ENCODE measurements at places on chromosomes 16 and 17. TPM values are rescaled to one million over a fixed set of nuclear protein-coding genes. Genes with fewer than 3 reads are reported as not detected.

GRCh38 chr16:63982741-63983140, 1139.1 kb downstream of the CDH11 start:
- no peak for DNase-seq

The MAP2K6 gene
- 6.7 TPM for polyA plus RNA-seq

DNA sequence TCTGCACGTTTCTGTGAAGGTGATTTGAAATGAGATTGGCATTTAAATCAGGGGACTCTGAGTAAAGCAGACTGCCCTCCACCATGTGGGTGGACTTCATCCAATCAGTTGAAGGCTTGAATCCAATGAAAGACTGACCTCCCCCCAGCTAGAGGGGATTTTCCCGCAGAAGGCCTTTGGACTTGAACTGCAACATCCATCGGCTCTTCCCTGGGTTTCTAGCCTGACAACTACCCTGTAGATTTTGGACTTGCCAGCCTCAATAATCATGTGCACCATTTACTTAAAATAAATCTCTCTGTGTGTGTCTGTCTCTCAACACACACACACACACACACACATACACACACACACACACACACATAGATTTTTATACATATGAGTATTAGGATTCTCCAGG, 23.9 kb upstream of the CNEP1R1 start:
- no peak for DNase-seq

DNA sequence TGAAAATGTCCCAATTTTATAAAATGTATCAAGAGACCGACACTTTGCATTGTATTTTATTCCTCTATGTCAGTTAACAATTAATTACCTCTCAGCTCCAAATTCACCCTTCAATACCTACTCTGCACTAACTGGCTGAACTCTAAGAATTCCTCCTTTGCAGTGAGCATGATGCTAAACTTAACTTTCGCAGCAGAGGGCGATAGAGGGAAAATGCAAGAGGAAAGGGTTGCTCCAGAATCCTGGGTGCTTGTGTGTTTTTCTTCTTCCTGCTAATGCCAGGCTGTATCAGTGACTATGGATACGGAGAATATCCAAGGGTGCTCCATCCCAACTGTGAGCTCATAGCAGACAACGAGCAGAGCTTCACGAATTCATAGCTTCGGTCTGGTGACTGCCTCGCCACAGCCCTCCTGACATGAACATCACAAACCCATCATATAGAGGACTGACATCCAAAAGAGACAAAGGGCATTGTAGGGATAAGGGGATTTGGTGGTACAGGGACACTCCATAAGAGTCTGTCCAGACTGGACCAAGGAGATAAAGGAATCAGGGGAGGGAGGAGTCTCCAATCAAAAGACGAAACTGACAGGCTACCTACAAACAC, 172.9 kb downstream of the STX8 start:
- DNase-seq = no peak

The ALOX12B gene
- 0.16 TPM for polyA plus RNA-seq

- no peak for DNase-seq
Measured at GRCh38 chr16:50538411-50539052, 9.7 kb upstream of the NKD1 start.

The TBC1D3C gene
- 0.19 TPM for polyA plus RNA-seq

DNA sequence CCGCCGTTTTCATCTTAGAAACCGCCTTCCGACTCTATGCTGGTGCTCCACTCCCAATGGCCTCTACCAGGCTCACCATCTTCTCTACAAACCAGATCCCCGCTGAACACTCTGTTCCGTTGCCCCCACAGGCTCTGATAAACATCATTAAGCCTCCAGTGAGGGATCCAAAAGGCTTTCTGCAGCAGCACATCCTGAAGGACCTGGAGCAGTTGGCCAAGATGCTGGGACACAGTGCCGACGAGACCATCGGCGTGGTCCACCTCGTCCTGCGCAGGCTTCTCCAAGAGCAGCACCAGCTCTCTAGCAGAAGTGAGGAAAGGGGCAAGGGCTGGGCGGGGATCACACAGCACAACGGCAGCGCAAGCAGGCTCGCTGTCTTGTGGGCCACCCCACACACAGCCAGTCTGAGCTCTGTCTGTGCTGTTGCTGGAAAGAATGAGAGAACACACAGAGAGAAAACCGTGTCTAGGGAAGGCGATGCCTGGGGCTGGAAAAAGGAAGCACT, 33.5 kb upstream of the ENDOV start:
- DNase-seq = no peak

DNA sequence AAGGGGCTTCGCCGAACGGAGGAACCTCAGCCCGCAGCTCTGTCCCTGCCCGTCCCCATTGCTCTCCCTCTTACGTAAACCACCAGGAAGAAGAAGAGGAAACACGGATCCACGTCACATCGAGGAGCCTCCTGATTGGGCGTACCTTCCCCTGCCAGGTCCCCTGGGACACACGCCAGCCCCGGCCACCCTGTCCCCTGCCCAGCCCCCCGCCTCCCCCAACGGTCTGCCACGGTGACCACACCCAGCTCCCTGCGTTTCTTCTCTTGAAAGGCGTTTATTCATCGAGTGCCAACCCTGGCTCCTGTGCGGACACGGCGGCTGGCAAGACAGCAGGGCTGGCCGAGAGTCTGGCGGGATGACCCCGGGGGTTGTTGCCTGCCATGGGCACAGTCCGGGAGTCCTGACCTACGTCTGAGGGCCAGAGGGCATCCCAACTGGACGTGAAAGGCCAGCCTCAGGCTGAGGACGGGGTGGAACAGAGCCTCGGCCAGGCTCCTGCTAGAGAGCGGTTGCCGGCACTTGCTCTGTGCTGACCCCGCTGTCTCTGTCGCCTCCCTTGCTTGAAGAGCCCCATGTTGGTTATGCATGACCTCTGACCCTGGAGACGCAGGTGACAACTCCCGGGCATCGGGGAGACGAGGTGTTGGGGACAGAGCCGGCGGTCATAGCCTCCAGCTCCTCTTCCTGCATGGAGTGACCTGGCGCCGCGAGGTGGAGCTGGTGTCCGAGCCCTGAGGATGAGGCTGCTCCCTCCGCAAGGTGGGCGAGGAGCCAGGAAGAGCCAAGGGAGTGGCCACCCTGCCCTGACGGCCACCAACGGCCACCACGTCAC, 40.5 kb upstream of the ACSF3 start:
- peak; percentile 16 for DNase-seq

The SLC6A2 gene
- polyA plus RNA-seq = 0.52 TPM

The SEZ6L2 gene
- polyA plus RNA-seq = 38.8 TPM

DNA sequence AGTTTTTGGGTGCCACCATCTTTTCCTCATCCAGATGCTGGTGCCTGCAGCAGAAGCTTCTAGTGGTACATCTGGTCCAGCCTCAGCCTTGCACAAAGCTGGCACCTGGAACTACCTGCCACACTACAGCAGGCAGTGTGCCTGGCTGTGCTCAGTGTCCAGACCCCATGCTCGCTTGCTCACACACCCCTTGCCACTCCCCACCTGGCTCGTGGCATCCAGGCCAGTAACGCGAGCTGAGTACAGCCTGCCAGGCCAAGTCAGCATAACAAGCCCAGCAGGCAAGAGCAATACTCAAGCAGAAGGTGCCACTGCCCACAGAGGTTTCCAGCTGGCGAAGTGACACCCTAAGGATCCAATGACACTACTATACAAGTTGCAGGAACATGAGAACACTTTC, 29.7 kb upstream of the KIF2B start:
- DNase-seq = no peak

- no peak for DNase-seq
Measured at GRCh38 chr17:77124192-77124889, 16.4 kb upstream of the SEC14L1 start.

The CACNA1G gene
- 0.02 TPM for polyA plus RNA-seq

- DNase-seq = no peak
Measured at GRCh38 chr16:82055117-82055516, 20.1 kb downstream of the HSD17B2 start.

- DNase-seq = no peak
Measured at GRCh38 chr17:9232155-9232475, 210.8 kb downstream of the NTN1 start.

The GDPD3 gene
- 7.4 TPM for polyA plus RNA-seq

DNA sequence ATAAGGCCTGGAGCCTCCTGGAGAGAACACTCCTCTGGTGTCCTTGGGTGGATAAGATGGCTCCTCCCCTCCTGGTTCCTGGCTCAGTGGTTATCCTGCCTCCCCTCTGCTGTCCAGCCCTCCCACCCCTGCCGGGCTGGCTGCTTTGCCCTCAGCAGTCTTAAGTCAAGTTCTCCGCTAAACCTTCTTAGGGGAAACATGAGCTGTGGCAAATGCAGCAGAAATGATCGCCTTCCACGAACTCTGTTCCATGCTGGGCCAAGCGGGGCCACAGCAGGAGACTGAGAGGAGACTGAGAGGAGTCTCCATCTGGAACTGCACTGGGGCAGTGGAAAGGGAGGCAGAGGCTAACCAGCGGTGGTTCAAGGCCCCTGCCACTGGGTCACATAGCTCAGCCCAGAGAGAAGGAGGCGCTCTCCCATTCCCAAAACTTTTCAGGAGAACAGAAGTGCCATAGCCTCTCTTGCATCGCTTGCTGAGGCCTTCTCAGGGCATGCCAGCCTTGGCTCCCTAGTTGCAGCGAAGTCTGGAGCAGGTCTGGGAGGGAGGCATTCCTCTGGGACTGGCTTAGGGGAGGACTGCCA, 26.9 kb downstream of the TNS4 start:
- DNase-seq = no peak

DNA sequence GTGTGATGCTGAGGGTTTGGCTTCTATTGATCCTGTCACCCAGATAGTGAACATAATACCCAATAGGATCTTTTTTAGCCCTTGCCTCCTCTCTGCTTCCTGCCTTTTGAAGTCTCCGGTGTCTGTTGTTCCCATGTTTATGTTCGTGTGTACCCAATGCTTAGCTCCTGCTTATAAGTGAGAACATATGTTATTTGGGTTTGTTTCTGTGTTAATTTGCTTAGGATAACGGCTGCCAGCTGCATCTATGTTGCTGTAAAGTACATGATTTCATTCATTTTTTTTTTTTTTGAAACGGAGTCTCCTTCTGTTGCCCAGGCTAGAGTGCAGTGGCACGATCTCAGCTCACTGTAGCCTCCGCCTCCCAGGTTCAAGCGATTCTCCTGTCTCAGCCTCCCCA, 23.0 kb downstream of the DUS2 start:
- no peak for DNase-seq

GRCh38 chr17:13638855-13639458, 37.2 kb upstream of the HS3ST3A1 start:
- DNase-seq = peak; percentile 65

DNA sequence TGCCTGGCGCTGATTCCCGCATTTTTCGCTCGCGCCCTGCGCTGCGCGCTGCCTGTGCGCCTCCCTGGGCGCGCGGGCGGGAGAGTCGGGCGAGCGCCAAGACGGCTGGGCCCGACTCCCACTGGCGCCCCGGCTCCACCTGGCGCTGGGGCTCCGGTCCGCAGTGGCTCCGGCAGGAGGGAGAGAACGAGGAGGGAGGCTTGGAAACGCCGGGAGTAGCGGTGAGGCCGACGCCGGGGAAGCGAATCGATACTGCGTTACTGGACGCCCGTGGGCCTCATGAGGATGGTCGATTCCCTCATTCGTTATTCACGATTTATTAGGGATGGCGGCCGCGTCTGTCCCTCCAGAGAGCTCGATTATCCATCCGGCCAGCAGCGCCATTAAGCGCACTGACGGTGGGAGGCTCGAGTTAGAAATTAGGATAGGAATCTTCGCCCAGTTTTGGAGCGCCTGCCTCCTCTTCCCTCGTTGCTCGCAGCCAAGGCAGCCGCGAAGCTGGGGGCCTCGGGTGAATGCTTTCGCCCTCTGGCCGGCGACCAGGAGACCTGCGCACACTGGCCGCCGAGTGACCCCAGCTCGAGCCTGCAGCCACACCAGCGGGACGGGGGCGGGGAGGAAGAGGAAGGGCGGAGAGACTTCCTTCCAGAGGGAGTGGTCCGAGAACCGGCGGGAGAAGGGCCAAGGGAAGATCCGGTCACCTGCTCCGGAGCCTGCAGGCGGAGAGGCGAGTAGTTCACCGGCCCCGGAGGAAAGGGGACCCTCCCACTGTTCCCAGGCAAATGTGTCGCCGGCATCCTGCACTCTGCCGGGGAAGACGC, 1.3 kb upstream of the PCGF2 start:
- DNase-seq = peak; percentile 79

GRCh38 chr16:9845661-9846361, 336.4 kb downstream of the GRIN2A start:
- no peak for DNase-seq

DNA sequence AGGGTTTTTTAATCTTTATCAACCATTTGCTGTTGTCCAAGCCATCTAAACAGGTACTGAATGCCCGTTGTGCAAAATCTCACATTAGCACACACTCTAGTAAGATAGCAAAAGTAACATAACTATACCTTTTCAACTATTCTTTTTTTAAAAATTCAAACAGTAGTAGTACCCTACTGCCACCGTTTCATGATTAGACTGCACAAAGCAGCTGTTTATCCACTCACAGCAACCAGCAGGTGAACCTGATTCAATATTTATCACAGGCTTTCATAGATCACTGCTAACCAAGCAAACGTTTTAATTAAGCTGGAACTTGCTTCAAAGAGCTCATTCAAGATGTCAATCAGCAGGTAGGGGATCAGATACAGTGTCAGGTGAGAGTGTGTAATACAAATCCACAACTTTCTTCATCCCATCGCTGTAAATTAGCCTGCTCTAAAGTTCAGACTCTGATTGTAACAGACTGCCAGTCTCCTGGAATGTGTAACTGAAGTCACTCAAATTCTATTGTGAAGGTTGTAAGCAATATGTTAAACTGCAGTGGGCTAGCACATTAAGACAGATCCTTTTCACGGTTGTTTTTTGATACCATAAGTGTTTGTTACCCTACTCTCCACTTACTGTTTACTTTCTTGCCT, 47.3 kb downstream of the BRIP1 start:
- DNase-seq = no peak

DNA sequence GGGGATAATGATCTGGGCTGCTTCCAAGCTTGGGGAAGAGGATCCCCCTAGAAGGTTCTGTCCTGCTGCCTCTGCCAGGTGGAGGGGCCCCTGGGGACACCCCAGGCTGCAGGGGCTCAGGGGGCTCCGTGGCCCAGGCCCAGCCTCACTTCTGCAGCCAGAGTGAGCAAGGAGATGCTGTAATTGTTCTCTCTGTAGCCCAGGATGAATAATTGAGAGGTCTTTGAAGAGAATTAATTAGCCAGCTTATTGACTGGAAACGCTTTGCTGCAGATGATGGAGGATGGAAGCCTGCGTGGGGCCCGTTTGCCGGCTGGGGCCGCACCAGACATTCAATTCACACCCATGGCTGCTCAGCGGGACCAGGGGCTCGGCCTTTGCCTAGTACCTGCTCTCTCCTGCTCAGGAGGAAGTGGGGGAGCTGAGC, 38.5 kb downstream of the TMEM235 start:
- DNase-seq = no peak

GRCh38 chr16:50957056-50957455, 194.0 kb downstream of the SALL1 start:
- DNase-seq = no peak

The NDUFB10 gene
- 84.2 TPM for polyA plus RNA-seq

The NTN3 gene
- 0.08 TPM for polyA plus RNA-seq

All from pancreas (tissue), 10 donors.